Activated CD8-positive, alpha-beta T cell treated with anti-CD3 and anti-CD28 coated beads for 36 hours (primary cell): ENCODE measurements at places on chromosomes 4 and X.

DNA sequence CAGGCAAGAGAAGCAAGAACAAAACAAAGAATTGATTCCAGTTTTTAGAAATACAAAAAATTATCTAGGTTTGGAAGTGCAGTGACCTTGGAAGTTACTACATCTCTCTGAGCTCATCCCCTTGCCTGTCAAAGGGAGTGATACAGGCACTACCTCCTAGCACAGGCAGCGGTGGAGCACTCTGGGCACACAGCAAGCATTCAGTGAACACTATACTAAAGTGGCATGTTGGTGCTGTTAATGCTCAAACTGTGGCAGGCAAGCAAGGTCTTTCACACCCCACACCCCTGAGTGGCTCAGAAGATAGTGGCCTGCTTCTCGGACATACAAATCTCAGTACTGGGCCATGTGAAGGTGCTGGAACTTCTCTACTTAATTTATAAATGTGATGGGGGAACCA is 51.2 kb downstream of the DRD5 start:
- DNase-seq: no peak

- DNase-seq: peak; percentile 34
These were observed 578 bp downstream of the CHIC2 start for GRCh38 chr4:54063737-54064316.

DNA sequence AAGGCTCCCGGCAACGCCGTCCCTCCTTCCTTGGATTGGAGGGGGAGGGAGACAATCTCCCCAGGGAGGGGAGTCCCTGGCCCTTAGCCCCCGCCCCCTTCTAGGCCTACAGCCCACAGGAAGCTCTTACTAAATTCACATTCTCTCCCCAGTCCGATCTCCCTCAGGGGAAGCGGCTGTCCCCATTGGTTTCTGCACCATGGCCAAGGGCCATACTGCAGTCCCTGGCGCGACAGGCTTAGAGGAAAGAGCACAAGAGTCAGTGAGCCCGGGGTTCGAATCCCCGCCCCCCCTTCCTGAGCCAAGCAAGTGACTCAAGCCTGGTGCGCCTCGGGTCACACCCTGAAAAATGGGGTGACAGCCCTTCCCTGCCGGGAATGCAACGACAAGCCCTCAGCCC is 1.1 kb downstream of the ABLIM2 start:
- DNase-seq: no peak

- no peak for DNase-seq
These were observed 40.6 kb downstream of the GUCY2F start for GRCh38 chrX:109441266-109441665.

GRCh38 chr4:170256807-170257206 is 167.1 kb upstream of the AADAT start:
- no peak for DNase-seq

DNA sequence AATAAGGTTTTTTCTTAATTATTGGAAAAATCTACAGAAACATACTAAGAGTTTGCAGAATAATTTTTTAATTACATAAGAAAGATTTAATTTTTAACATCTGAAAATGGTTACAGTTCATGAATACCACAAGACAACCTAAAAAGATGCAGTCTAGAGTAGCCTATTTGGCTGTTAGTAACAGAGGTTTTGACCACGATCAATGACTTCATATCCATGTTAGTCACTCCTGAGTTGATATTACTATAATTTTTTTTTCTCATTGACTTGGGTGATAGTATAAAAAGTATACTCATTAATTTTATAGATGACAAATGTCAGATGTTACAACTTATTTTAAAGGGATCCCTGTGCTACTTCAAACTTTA is 272.5 kb downstream of the DCTD start:
- no peak for DNase-seq

DNA sequence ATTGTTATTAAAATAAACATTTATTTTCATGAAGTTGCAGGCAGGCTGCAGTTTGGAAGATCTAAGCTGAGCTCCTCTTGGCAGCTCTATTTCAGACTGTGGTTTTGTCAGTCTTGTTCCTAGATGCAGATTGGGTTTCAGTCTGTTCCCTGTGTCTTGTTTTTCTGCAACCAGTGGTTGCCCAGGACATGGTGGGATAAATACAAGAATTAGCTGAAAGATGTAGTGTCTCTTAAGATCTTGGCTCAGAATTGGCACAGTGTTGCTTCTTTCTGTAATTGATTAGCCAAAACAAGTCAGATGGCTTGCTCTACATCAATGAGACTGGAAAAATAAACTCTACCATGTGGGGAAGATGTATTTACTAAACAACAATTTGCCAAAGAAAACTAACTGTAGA is 283.0 kb upstream of the BOD1L1 start:
- DNase-seq: no peak

- DNase-seq: no peak
These were observed 953.4 kb upstream of the NDST4 start for GRCh38 chr4:116066711-116067245.

DNA sequence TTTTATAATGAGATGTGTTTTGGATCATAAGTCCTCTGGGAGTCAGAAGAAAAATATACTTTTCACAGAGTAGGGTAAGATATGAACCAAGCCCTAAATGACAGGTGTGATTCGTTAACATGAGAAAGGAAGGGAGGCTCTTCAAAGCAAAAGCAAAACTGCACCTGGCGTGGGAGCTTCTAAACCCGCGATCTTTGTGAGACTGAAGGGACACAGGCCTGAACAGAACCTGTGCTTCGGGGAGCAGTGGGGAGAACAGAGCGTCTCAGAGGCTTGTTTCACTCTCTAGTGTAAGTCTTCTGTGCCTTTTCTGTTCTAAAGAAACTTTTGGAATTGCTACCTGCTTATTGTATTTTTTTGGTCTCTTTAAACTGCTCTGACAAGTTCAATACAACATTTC is 30.2 kb upstream of the CYP4V2 start:
- peak; percentile 59 for DNase-seq

DNA sequence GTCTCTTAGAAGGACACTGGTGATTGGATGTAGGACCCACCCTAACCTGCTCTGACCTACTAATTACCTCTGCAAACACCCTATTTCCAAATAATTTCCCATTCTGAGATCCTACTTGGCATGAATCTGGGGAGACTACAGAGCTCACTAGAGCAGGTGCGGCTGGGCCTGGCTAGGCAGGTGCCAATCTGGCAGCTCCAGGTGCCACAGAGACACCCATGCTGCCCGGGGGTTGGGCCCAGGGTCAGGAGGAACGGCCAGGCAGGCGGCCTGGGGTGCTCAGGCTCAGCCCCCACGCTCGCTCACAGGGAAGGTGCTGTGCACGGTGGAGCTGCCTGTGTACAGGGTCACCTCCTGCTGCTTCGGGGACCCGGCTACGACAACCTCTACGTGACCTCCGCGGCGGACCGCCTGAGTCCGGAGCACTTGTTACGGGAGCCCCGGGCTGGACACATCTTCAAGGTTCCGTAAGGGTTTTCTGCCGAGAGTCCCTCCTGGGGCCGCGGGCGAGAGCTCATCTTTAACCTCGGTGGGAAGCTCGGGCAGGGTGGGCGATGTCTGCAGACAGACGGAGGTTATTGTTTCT is 26.5 kb upstream of the PLCXD1 start:
- DNase-seq: no peak

GRCh38 chrX:106391284-106391911 is 220.4 kb upstream of the RADX start:
- DNase-seq: no peak

DNA sequence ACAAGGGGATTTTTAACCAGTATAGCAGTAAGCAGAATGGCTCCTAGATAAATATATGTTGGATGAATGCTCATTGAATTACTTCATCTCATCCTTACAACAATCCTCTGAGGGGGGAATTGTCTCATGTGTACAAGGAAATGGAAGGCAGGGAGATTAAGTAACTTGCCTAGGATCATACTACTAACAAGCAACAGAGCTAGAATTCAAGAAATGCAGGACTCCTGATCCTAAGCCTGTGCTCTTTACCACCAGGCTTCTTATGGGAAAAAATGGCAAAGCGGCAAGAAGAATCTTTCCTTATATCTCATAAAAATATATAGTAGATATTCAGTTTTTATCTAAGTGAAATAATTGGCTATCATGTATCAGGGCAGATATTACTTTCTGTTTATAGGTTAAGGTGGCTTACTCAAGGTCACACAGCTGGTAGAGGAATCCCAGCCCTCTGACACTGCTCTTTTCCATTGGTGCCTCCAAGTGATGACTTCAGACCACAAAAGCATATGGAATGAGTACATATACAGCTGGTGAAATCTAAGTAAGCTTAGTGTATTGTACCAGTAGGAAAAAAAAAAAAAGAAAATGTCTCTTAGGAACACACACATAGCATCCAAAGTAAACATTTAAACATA is 2.1 kb downstream of the ABHD18 start:
- peak; percentile 5 for DNase-seq

GRCh38 chr4:140641789-140642439 is 73.2 kb upstream of the UCP1 start:
- DNase-seq: no peak

GRCh38 chrX:150729956-150730355 is 36.8 kb downstream of the MTMR1 start:
- DNase-seq: no peak

GRCh38 chr4:166144607-166145006 is 271.6 kb downstream of the TLL1 start:
- no peak for DNase-seq

- no peak for DNase-seq
These were observed 164.8 kb upstream of the ZIC3 start for GRCh38 chrX:137401092-137401491.

GRCh38 chrX:51860679-51861078 is 32.7 kb upstream of the MAGED1 start:
- peak; percentile 2 for DNase-seq

- peak; percentile 60 for DNase-seq
These were observed 131.0 kb downstream of the DCLK2 start for GRCh38 chr4:150209140-150209829.

GRCh38 chrX:44828008-44828605 is 15.7 kb upstream of the DUSP21 start:
- no peak for DNase-seq

- DNase-seq: no peak
These were observed 71.4 kb upstream of the DCAF12L2 start for GRCh38 chrX:126237524-126237923.

- no peak for DNase-seq
These were observed 167.7 kb downstream of the DCAF12L2 start for GRCh38 chrX:125998432-125998831.

DNA sequence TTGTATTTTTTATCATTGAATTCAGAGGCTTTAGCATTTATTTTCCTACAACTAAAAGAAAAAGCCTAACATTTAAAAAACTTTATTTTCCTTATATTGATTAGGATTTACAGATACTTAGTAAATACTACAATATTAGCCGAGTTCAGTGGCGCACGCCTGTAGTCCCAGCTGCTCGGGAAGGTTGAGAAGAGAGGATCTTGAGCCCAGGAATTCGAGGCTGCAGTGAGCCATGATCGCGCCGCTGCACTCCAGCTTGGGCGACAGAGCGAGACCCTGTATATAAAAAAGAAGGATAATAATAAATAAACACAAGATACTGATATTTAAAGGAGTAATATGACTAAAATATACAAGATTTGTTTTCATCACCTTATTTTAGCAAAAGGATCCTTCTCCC is 681 bp upstream of the UPF3B start:
- DNase-seq: no peak

DNA sequence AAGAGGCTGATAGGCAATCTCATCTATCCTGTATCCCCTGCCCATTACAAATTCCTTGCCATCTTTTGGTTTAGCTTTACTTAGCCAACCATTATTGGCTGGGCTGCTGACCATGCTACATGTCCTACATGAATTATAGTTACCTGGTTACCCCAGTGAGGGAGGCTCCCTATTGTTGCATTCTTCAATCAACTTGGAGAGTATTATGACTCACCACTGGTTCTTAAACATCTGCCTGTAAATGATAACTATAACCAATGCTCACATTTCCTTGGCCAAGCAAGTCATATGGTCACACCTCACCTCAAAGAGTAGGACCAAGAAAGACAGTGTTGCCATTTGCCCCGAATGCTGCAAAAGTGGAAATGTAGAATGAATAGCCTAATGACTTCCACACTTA is 297.6 kb downstream of the IL15 start:
- DNase-seq: no peak

GRCh38 chrX:54865208-54865607 is 55.4 kb upstream of the TRO start:
- no peak for DNase-seq

DNA sequence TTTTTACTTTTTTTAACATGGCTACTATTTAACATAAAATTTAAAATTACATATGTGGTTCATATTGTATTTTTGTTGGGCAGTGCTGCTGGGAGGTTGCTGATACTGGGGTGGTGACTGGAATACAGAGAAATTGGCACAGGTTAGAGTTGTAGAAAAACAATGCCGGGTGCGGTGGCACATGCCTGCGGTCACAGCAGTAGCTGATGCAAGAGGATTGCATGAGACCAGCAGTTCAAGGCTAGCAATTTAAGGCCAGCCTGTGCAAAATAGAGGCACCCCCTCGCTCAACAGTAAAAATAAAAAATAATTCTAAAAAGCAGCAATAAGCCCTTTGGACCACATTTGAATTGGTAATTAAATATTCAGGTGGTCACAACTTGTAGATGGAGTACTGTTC is 11.8 kb upstream of the CPE start:
- DNase-seq: no peak

GRCh38 chr4:71064521-71064920 is 71.1 kb downstream of the DCK start:
- DNase-seq: no peak

GRCh38 chr4:26474551-26474950 is 15.7 kb downstream of the CCKAR start:
- DNase-seq: no peak

GRCh38 chr4:79650217-79650616 is 242.2 kb upstream of the GK2 start:
- no peak for DNase-seq

DNA sequence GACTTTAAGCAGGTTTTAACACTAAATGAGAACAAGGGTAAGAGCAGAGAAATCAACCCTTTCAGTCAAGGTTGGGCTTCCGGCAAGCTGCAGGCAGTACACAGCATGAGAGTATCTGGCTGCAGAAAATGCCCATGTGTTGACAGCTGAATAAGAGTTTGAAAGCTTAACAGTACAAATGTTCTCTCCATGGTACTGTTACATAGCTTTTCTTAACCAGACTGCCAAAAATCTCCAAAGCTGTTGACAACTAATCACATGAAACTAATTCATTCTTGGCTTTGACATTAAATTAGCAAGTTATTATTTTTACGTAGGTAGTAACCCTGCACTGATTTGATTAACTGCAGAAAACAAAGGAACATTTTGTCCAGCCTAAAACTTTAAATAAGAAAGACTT is 153.5 kb downstream of the SLC10A7 start:
- no peak for DNase-seq

GRCh38 chr4:58935332-58935731 is 1825.1 kb upstream of the IGFBP7 start:
- no peak for DNase-seq

DNA sequence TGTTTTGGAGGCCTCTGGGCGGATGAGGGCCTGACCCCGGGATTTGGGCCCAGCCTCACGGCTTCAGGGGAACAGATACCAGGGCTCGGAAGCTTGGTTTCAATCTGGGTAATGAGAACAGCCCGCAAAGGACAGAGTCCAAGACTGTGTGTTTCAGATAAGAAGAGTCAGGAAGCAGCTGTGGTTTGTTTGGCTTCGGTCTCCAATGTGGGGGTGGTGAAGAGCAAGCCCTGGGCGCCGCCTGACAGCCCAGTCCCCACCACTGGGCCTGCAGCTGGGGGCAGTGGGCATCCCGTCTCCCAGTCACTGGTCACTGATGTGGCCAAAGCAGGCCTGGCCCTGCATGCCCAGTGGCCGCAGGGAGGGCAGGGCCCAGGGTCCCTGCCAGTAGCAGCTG is 9.1 kb downstream of the WFS1 start:
- peak; percentile 49 for DNase-seq

GRCh38 chr4:83013420-83013867 is 2.8 kb upstream of the LIN54 start:
- no peak for DNase-seq

- DNase-seq: no peak
These were observed 442.9 kb downstream of the MID1IP1 start for GRCh38 chrX:39244147-39244546.
